Activated T-cell treated with anti-CD3 and anti-CD28 coated beads, Interleukin-2, amount 50 U/mL, for 72 hours (primary cell): ENCODE measurements at places on chromosomes 5 and 9.
A peak's percentile ranks its signal among the peaks of the same experiment; 100 is the strongest.

DNA sequence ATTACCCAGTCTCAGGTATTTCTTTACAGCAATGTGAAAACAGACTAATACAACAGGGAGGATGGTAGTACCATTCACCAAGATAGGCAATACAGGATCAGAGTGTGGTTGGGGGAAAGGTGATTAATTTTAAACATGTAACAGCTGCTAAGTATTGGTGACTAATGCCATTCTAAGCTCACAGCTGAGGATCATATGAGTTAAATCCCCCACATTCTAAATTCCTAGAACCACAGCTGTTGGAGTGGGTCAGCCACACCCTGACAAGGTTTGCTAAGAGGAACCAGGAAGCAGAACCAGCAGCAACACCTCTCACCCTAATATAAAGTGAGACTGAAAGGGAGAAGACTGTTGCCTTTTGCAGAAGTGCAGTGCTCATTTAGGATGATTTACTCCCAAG is 24.8 kb downstream of the HSPB3 start:
- DNase-seq, result no peak

DNA sequence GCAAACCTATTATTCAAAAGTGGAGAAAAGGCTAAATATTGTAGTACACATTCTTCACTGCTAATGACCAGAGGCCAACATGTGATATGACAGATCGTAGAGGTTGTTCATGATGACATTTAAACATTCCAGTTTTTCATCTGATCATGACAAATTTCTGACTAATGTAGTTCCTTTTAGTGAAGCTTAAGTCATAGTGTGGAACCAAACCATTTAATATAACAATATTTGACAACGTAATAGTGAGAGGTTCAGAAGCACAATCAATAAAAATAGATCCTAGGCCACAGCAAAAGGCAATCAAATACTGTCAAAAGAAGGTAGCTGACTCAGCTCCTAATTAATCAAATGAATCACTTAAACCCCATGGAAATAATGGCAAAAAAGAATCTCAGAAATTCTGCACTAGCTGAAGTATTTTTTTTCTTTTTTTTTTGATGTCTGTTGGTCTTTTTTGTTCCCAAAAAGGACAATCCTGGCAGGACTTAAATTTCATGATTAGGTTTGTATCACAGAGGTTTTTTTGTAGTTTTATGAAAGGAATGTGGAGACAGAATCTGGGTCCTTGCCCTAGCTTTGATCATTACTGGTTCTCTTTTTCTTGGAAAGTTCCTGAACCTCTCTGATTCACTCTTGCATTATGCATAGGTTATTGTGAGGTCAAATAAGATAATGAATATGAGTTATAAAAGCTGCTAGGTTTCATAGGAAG is 795.0 kb downstream of the DTWD2 start:
- DNase-seq, result no peak

GRCh38 chr9:109182940-109183798 is 16.1 kb upstream of the FRRS1L start:
- peak; percentile 21 for DNase-seq

- no peak for DNase-seq
Observed at GRCh38 chr9:98977813-98978212, 34.1 kb downstream of the COL15A1 start.

- DNase-seq, result no peak
Observed at GRCh38 chr5:96855031-96855872, 21.0 kb upstream of the ERAP2 start.

DNA sequence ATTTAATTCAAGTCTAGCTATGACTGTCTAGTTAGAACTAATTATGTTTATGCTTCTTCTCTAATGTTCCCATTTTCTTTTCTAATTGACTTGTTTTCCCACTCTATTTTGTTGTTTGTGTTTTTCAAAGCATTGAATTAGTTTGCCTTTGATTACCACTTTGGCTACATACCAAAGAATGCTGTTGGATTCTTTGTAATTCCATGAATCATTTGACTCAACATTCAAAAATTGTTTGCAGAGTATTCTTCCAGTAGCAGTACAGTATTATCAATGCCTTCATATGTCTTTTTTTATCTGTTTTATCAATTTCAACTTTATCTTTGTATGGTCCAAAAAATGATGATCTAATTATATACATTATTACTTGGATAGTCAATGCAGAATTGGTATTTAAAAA is 288.7 kb downstream of the RFX3 start:
- DNase-seq, result no peak

DNA sequence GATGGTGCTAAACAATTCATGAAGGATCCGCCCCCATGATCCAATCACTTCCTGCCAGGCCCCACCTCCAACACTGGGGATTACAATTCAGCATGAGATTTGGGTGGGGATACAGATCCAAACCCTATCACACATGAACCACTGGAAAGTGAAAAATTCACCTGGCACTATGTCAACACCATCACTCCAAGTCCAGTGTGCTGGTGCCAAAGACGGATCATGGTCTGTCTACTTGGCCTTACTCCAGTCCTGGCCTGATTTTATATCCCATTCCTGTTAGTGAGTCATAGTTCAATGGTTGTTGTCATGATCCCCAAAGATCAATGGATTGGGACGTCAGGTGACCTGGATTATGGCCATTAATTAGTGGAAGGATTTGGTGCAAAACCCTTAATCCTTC is 147.4 kb upstream of the RPS23 start:
- no peak for DNase-seq

DNA sequence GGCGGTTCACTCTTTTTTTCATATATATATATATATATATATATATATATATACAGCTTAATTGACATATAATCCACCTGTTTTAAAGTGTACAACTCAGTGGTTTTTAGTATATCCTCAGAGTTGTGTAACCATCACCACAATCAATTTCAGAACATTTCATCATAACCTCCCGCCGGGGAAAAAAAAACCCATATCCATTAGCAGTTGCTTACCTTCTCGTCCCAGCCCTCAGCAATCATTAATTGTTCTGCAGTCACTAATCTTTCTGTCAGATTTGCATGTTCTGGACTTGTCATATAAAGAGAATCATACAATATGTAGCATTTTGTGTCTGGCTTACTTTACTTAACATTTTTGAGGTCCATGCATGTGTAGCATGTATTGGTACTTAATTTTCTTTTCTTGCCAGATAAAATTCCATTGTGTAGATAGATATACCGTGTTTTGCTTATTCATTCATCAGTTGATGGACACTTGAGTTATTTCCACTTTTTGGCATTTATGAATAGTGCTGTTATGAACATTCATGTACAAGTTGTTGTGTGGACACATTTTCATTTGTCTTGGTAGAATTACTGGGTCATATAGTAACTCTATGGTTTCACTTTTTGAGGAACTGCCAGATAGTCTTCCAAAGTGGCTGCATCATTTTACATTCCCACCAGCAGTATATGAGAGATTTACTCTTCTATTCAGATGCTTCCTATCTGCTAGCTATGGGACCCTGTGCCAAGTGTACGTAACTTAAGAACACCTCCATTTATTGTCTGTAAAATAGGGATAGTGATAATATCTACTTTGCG is 3.5 kb upstream of the RNF145 start:
- no peak for DNase-seq

- DNase-seq, result peak; percentile 29
Observed at GRCh38 chr5:142097681-142098080, 10.9 kb upstream of the NDFIP1 start.

DNA sequence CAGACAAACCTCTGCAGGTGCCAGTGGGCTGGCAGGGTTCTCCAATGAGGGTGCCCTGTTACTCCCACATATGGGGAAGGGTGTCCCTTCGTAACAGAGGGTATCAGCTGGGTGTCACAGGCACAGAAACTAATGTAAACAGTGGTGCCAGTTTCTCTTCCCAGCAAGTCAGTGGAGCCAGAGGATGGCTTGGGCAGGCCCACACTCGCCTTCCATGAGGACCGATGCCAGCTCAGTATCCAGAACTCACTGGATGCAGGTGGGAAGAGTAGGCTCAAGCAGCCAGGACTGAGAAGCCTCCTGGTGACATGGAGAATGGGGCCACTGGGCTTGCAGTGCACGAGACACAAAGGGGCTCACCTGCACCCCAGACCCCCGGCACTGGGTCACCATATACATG is 30.4 kb downstream of the FSTL4 start:
- no peak for DNase-seq

- DNase-seq, result no peak
Observed at GRCh38 chr9:14170973-14171596, 142.9 kb downstream of the NFIB start.

DNA sequence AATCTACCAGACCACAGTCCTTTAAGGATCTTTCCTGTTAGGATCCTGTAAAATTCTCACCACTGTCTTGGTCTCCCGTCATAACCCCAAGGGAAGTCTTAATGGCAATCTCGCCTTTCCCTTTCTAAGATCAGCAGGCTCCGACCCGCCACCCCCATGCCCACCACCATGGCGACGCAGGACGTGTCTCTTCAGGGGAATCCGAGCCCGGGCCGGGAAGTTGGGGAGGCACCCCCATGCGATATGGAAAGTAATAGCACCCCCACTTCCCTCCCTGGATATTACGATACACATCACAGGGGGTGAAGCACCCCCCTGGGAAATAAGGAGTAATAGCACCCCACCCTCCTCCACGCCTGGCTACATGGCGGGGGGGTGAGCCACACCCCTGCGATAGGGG is 8.3 kb upstream of the STK32A start:
- DNase-seq, result no peak

DNA sequence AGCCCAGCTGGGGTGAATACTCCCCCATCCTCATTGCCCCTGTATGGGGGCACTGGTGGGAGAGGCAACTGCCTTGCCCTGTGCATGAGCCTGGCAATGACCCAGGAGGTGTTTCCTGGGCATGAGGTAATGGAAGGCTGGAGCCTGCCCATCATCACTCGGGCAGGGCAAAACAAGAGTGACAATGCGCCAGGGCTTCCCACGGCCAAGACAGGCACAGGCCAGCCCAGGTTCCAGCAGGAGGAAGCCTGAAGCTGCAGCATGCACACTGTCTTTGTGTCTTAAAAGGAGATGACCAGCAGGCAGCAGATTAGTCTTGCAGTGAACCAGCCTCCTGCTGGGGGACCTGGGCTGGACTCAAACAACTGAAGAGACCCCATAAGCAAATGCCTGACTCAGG is 92.2 kb upstream of the SMIM23 start:
- no peak for DNase-seq

DNA sequence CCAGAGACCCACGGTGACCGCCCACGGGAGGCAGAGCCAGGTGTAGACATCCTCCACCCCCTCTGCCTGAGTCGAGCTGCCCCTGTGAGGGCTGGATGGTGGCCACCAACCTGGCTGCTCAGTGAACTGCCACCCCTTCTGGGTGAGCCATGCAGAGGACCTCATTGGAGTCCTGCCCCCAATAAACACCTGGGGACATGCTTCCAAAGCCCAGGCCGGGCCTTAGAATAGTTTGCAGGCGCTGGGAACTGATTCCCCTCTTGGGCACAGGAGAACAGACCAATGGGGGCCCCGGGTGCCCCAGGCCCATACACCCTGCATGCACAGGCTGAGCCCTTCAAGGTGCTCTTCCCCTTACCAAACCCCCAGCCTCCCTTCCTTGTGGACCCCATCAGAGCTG is 38.1 kb upstream of the GFPT2 start:
- no peak for DNase-seq

GRCh38 chr9:89619019-89619418 is 14.2 kb downstream of the GADD45G start:
- no peak for DNase-seq

- peak; percentile 64 for DNase-seq
Observed at GRCh38 chr5:14109041-14109747, 33.9 kb upstream of the TRIO start.

DNA sequence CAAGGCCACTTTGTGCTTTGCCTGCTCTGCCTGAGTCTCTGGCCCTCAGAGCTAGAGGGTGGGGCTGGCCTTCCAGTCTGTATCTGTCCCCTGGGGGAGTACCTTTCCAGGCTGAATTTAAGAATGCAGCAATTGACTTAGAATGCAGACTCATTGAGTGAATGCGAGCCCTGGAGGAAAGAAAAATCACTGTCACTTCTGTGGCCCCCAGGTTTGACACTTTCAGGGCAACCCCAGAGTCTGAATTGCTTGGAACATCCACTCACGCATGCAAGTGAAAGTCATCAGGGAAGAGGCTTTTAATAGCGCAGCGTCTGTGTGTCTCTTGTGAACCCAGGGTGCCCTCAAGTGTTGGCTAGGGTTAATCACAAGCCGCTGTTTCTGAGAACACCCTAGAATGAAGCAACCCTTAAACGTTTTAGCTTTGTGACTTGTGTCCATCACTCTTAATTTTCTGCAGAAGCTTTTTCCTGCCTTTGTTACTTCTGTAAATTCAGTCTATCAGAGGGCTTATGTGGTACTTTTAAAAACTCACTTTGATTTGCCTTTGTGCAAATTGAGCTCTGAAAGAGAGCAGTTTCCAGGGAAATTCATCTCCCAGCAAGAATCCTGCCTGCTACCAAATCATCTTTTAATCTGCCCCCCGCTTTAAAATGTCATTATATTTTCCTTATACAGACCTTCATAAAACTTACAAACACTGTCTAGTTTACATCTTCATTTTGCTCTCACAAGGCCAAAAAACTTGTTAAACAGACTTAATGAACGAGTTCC is 146.8 kb upstream of the IQGAP2 start:
- DNase-seq, result peak; percentile 60

GRCh38 chr5:155140646-155141045 is 127.1 kb downstream of the KIF4B start:
- no peak for DNase-seq

DNA sequence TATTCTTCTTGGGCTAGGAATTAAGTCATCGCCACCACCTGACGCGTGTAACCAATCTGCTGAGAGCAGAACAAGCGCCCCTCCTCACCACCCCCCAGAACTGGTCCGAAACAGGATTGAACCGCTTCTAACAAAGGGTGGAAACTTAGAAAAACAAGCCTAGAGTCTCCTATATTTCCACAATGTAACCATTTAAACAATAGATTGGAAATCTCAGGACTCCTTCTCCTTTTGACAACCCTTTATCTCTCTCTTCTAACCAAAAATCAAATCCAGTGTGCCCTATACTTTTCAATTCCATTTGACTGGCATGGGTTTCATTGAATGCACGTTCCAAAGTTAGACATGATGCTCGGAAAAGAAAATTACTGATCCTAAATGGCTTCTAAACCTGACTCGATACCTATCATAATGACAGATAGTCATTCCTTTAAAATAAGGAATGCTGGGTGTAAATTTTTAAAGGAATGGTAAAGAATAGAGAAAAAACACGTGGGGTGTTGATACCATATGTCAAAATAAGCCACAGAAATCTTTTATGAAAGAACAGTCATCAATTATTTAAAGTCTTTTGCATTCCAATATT is 1.2 kb downstream of the ARRDC3 start:
- DNase-seq, result peak; percentile 67

- no peak for DNase-seq
Observed at GRCh38 chr5:66442951-66443445, 153.2 kb upstream of the MAST4 start.
